ENCODE measurements at places on chromosomes 6 and 20.

- no peak for DNase-seq
Observed at GRCh38 chr6:135604035-135604860, 106.7 kb upstream of the AHI1 start.

DNA sequence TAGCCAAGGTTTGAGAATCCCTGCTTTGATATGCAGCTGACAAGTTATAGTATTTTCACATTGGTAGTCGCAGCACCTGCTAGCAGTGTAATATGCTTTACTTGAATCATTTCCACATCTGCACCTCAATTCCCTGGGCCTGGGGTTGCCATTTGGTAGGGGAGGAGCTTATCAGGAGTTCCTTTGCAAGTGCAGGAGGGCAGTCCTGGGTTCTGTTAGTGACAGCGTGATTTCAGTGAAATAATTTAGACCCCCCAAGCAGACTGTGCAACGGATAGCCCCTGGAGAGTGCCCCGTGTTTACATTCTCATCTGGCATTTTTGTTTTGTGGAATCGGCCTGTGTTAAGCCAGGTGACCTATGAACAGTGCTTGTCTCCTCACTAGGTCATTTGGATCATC, 6.0 kb downstream of the RAB5IF start:
- no peak for DNase-seq

GRCh38 chr6:118744261-118744941, 93.0 kb upstream of the CEP85L start:
- no peak for DNase-seq

DNA sequence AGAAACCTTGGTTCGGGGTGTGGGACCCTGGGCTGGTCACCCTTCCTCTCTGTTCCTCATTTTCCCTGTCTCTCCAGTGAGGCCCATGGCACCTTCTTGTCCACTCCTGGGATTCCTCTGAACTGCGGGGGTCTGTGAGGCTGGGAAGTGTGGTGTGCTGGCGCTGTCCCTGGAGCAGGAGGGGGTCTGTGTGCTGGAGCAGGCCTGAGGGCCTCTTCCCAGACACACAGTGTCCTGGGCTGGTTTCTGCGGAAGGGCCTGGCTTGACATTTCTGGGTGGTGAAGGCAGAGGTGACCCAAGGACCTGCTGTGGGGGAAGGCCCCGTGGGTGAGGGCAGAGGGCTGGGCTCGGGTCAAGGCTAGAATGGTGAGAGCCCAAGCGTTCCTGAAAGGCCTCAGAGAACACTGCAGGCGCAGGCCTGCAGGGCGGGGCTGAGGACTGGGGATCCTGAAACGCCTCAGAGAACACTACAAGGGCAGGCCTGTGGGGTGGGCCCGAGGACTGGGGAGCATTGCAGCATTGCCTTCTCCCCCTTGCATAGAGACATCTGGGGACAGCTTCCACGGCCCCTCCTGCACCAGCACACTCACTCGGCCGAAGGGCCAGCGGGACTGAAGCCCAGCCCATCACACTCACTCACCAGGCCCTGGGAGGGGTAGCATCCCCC, 10.6 kb upstream of the BAK1 start:
- no peak for DNase-seq

- DNase-seq, result no peak
Observed at GRCh38 chr20:10565922-10566897, 107.6 kb downstream of the JAG1 start.

- DNase-seq, result no peak
Observed at GRCh38 chr6:80179695-80180094, 73.2 kb downstream of the BCKDHB start.

DNA sequence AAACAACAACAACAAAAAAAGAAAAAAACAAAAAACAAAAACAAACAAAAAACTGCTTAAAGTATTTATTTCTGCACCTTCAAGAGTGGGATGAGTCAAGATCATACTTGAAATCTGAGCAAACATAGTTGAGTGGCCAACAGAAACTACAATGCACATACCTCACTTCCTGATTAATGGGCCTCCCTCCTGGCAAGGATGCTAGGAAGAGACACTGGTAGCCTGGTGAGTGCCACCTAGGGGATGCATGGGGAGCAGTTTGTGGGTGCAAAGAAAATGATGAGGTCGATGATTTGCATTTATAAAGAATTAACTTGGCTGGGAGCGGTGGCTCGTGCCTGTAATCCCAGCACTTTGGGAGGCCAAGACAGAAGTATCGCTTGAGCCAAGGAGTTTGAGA, 808.1 kb downstream of the MAFB start:
- no peak for DNase-seq

- DNase-seq, result no peak
Observed at GRCh38 chr6:128209771-128210170, 308.9 kb upstream of the THEMIS start.

DNA sequence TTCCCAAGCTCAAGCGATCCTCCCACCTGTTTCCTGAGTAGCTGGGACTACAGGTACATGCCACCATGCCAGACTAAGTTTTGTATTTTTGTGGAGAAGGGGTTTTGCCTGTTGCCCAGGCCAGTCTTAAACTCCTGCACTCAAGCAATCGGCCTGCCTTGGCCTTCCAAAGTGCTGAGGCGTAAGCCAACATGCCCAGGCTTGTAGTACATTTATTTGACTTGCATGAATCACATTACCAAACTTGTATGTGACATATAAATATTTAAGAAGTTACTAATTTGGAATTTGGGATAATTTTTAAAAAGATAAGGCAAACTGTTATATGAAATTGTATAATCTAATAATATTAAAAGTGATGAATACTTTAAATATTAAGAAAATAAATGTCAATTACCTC, 157.6 kb downstream of the MCHR2 start:
- no peak for DNase-seq
